ENCODE measurements at places on chromosomes 7 and 10.

DNA sequence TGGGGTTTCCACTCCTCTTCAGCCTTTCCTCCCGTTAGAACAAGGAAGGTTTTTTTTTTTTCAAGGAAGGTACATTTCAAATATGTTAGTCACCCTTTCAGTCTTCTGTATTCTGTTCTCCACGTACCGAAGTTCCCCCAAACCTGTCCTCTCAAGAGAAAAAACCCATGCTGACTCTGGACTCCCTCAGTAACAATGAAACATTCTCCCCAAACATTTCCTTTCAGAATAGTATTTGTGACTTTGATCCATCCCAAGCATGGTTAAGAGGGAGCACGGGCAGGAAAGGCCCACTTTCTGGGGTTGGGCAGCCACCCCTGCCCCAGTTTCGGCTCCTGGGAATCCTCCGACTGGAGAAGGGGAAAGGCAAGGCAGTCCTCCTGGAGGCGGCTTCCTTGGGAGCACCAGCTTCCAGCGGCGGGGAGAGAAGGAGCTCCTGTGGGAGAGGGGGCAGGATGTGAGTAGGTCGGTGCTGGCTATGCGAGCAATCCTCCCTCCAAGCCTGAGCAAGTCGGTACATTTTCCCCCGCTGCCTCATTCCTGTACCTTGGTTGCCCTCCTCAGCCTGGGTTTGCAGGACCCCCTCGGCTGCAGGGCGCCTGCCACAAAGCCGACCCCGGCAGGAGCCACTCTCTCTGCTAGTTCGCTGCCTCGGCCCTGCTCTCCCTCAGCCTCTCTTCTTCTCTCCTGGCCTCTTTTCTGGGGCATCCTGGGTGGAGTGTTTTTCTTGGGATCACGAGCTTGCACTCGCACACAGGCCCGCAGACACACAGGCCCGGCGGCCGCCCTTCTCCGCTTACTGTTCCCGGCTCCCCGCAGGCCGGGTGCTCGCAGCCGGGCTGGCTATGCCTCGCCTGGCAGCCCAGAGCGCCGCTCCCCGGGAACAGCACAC lies 2.1 kb upstream of the HOXA1 start:
- DNase-seq: no peak

- no peak for DNase-seq
Observed at GRCh38 chr10:3413937-3414666, 241.5 kb upstream of the PITRM1 start.

DNA sequence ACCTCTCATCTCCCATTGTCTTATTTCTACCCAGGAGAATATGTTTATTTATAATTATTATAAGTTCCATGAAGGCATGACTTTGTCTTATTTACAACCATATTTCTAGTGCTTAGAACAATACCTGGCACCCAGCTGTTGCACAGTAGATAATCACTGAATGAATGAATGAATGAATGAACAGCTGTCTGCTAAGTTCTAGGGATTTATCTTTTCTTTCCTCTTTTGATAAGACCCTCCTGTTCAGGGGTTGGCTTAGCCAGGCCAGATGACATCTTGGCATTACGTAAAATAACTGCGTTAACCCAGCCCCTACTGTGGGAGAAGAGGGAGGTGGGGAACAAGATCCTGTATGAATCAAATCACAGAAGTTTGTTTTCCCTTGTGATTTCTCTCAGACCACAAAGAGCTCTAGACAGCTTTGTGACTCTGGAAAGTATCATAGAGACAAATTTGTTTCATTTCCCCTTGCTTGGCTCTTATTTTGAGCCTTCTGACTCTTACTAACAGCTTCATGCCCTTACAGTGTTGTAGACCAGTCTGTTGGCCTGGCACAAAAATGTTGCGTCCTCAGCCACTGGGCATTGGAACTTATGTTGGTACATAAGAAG lies 8.4 kb downstream of the ZNF862 start:
- no peak for DNase-seq

DNA sequence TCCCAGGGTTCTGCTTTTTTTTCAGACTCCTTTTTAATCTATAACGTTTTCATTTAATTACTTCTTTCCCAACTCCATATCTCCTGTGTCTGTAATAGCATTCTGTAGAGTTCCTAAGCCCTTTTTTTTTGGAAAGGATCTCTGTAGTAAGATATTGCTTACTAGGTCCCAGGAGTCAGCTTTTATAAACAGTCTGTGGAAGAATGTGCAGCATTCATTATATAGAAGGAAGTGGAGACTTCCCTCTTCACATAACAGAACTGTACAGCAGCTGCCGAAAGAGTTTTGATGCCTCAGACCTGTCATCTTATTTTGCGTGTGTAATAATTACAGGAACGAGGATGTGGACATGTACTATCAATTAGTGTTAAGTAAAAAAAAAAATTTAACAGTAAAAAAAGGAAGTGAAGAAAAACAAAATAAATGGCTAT lies 7.4 kb upstream of the STEAP4 start:
- DNase-seq: no peak

GRCh38 chr10:130429809-130430208 lies 293.6 kb downstream of the GLRX3 start:
- DNase-seq: no peak

DNA sequence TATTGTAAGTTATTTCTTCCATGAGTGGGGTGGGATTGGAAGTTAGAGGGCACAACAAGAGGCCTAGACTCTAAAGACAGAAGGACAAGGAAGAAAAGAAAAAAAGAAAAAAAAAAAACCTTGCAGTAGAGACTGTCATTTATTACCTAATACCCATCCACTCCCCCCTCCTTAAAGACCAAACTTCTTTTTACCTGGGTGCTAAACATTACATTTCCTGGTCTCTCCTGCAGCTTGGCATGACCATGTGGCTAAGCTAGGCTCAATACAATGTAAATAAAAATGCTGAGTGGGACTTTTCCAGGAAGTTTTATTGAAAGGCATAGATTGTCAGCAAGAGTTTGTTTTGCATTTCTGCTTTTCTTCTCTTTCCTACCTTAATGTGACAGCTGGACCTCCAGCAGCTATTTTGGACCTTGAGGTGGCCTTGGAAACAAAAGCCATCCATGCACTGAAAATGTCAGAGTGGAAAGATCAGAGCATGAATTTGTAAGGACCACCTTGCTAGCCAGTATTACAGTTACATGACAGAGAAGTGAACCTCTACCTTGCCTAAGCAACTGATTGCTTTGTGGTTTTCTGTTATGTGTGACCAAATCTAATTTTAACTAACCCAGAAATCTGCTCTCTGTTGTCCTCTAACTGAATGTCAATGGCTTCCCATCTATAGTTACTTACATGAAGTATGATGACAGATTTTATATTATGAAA lies 81.3 kb upstream of the SFMBT2 start:
- DNase-seq: no peak

GRCh38 chr10:19096501-19097073 lies 48.0 kb downstream of the MALRD1 start:
- DNase-seq: no peak

DNA sequence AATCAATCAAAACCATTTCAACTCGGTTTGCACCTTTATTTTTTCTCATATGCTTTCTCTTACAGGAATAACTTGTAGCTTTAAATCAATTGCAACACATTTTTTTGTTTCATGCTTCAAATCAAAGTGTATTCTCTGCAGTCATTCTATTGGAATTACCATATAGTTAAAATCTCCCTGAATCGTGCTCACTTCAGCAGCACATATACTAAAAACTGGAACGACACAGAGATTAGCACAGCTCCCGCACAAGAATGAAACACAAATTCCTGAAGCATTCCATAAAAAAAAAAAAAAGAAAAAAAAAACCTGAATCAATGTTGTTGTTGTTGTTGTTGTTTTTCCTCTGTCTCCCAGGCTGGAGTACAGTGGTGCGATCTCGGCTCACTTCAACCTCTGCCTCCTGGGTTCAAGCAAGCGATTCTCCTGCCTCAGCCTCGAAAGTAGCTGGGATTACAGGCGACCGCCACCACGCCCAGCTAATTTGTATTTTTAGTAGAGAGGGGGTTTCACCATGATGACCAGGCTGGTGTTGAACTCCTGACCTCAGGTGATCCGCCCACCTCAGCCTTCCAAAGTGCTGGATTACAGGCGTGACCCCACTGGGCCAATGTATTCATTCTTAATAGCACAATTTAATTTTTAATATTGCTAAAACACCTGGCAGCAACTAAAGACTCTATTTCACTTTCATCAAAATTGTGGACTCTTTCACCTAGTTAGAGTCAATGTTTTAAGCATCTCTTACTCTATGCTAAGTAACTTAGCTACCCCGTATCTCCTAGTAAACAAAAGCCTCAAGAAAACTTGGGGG lies 26.3 kb downstream of the ANKRD61 start:
- DNase-seq: no peak

DNA sequence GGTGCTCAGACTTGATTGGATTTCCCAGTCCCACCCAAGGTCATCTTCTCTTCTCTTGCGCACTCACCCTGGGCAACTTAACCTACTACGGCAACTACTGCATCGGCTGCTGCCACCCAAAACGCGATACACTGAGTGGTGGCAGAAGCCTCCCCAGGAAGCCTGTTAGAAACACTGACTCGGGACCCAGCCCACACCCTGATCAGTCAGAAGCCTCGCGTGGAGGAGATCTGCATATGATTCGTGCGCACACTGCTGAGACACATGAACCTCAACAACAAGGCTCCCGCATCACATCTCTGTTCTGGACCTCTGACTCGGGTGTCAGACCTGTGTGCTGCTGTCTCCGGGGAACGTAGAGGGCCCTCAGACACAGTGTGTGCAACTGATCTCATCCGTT lies 419.5 kb downstream of the PAXIP1 start:
- no peak for DNase-seq

GRCh38 chr7:100356416-100357068 lies 1.4 kb upstream of the PILRB start:
- DNase-seq: no peak

DNA sequence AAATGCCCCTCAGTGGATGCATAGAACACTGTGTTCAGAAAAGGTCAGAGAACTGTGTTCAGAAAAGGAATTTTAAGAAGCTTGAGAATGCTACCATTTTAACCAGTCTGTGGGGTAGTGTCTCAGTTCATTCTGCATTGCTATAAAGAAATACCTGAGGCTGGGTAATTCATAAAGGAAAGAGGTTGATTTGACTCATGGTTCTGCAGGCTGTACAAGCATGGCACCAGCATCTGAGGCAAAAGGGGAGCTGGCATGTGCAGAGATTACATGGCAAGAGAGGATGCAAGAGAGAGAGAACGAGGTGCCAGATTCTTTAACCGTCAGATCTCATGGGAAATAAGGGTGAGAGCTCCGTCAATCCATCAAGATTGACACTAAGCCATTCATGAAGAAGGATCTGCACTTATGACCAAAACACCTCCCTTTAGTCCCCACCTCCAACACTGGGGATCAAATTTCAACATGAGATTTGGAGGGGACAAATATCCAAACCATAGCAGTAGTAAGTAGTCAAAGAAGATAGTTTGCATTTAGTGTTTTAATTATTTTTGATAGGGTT lies 119.8 kb downstream of the FAM107B start:
- no peak for DNase-seq

DNA sequence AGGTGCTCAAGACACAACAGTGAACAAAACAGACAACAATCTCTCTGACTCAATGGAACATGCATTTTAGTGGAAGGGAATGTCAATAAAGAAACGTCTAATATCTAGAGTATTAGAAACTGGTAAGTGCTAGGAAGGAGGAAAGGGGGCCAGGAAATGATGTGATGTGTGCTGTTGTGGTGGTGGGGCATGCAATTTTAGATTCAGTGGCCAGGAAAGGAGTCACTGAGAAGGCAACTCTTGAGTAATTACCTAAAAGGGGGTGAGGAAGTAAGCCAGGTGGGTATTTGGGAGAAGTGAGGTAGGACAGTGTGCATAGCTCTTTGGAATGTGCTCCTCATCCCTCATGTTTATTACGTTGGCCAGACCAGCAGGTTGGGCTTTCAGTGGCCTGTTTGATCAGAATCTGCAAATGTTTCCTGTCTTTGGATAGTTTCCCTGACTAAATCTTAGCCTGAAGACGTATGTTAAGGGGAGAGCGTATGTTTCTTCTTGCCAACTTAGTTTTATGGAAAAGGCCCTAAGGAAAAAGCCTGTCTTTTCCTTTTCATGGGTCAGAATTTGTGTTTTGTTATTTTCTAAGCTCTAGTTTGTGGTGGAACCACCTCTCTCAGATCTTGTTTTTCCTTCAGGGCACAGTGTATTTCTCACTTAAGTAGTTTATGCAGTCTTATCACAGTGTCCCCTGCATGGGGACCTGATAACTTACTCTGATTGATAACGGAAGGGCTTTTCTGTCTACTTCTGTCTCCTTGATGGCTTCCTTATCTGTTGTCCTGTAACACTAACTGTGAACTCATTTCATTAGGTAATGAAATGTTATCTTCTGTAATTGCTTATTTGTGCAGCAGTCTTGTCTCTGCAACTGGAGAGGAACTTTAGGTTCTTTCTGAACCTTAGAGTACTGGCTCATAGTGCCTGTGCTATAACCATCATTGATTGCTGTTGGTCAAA lies 203.7 kb downstream of the AUTS2 start:
- DNase-seq: no peak

- DNase-seq: no peak
Observed at GRCh38 chr7:28114056-28114455, 66.5 kb downstream of the JAZF1 start.

GRCh38 chr10:102236006-102236405 lies 5.3 kb downstream of the PITX3 start:
- no peak for DNase-seq

DNA sequence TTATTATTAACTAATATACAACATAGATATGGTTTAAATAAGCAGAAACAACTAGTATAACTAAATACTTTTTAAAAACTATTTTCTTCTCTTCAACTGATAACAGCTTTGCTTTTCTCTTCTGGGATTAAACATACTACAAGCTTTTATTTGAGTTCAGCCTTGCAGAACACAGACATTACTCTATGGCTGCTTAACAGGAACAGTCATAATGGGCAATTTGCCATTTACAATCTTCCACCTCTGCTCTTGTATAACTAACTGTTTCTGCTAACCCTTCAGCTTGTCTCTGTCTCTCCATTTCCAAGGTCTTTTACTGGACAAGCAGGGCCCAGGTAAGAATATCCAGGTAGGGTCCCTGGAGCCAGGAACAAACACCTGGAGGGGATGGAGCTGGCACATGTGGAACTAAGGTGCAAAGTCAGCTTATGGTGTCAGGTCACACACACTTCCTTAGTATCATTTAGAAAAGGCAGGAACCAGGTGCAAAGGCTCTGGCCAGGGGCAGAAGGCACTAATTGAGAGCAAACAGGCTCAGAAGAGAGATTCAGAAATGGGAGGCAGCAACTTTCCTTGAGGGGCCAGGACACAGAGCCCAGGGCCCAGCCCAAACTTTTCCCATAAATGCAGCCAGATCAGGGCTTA lies 93.1 kb downstream of the STRA8 start:
- no peak for DNase-seq

GRCh38 chr10:11201911-11202310 lies 184.2 kb downstream of the CELF2 start:
- no peak for DNase-seq

Data from stimulated activated naive CD4-positive, alpha-beta T cell treated with Interleukin-2 at 50 U/mL for 16 hours (primary cell).